ENCODE measurements at places on chromosomes 13 and 19. TPM values are rescaled to one million over a fixed set of nuclear protein-coding genes. Genes with fewer than 3 reads are reported as not detected.

Gene PTGIR
- total RNA-seq: 0.27 TPM

Gene OVOL3
- not detected for total RNA-seq

Gene SOHLH2
- 0.63 TPM for total RNA-seq

Gene KCNC3
- total RNA-seq: 0.19 TPM

Gene ZNF135
- total RNA-seq: 0.18 TPM

Gene MCEMP1
- total RNA-seq: not detected

Gene SCN1B
- total RNA-seq: 7.6 TPM

Gene SELENOV
- not detected for total RNA-seq

Gene ONECUT3
- not detected for total RNA-seq

Gene BRCA2
- 2.4 TPM for total RNA-seq

Gene ZNF844
- total RNA-seq: 2.8 TPM

Gene ZNF460
- total RNA-seq: 49.9 TPM

Gene ZNF470
- total RNA-seq: 3.1 TPM

Gene PSG7
- not detected for total RNA-seq
